H9 (cell line): ENCODE measurements at places on chromosomes 5 and 9. TPM values are rescaled to one million over a fixed set of nuclear protein-coding genes. Genes with fewer than 3 reads are reported as not detected.

DNA sequence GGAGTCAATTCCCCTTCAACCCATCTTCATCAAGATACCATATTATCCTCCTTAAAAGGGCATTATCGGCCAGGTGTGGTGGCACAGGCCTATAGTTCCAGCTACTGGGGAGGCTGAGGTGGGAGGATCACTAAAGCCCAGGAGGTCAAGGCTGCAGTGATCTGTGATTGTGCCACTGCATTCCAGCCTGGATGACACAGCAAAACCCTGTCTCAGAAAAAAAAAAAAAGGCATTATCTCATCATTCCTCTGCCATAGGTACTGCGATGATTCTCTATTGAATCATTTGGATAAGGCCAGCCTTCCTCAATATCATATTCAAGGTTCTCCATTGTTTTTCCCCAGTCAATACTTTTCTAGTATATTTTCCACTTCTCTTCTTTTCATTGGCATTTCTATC is 39.2 kb upstream of the RAB3C start:
- DNase-seq = no peak

GRCh38 chr9:11142965-11143738 is 530.4 kb upstream of the PTPRD start:
- DNase-seq = no peak

GRCh38 chr5:118095115-118095514 is 893.2 kb downstream of the DTWD2 start:
- no peak for DNase-seq

- DNase-seq = no peak
Measured at GRCh38 chr9:28270156-28270555, 696.9 kb upstream of the C9orf72 start.

- no peak for DNase-seq
Measured at GRCh38 chr9:68883224-68883623, 130.7 kb downstream of the PRKACG start.

DNA sequence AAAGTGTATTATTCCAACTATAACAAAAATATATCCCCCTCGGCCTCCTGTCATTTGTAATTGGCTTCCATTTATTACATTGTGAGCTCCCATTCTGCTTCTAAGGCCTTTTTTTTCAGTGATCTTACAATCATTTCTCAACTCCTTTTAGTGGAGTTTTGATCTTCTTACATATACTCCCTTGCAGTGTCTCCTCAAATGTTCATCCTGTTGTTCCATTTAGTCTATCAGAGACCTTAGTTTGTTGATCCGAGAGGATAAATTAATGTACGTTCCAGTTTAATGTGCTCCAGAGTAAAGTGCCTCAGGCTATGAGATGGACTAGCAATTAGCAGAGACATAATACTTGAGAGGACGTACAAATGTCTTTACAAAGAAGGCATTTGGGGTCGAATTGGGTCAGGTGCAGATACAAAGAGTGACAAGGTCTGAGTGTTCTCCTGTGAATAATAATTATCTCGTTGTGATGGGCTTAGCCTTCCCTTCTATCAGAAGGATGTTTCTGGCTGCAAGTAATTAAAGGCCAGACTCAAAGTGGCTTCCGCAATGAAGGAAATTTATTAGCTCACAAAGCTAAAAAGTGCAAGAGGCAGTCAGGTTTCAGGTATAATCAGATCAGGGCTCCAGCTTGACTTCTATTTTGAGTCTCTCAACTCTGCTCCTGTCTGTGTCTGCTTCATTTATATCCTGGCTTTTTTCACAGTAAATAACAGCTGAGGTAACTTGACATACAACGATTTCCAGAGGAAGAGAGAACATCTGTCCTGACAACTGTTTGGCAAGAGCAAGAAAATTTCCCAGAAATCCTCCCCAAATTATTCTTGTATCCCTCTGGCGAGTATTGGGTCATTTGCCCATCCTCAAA is 30.1 kb downstream of the ARRDC3 start:
- DNase-seq = no peak

GRCh38 chr9:104586496-104587180 is 12.6 kb downstream of the OR13C5 start:
- DNase-seq = no peak

GRCh38 chr5:113375480-113376060 is 59.2 kb downstream of the TSSK1B start:
- DNase-seq = no peak

- no peak for DNase-seq
Measured at GRCh38 chr5:161105525-161105924, 253.5 kb upstream of the ATP10B start.

DNA sequence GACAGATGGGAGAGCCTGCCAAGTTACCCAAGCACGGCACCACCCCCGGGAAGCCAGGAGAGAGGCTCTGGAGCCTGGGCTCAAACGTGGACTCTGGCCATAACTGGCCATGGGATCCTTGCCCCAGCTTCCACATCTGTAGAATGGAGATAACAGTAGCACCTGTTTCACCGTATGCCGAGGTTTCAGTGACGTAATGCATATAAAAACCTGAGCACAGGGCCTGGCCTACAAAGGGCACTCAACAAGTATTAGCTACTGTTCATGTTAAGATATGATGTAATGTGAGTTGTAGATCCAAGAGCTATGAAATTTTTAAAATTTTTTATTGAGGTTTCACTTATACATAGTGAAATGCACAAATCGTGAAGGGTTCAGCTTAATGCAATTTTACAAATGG is 82.2 kb upstream of the BARHL1 start:
- no peak for DNase-seq

DNA sequence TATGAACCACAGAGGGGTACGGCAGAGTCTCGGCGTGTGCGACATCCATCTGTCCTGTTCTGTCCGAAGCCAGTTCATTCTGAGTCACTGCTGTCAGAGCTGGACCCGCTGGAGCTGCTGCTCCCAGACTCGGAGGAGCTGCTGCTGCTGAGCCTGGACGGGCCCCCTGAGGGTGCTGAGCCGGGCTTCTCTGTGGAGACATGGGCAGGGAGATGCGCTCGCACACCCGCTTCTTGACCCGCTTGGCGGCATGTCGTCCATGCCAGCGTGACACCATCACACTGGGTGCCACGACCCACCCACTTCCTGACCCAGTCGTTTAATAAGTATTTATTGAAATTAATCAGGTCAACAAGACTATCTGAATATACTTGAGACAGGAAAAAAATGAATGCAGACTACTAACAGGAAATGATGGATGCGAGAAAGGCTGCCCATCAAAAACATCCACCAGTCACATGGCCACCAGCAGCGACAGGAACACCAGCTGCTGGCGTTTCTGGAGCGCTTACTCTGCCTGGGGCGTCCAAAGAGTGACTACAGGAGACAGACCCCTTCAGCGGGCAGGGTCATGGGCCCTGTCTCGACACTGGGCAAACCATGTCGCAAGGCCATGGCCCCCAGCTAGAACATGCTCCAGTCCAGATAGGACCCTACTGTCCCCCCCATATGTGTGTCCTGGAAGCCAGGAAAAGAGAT is 8.4 kb downstream of the BRD3OS start:
- DNase-seq = no peak

DNA sequence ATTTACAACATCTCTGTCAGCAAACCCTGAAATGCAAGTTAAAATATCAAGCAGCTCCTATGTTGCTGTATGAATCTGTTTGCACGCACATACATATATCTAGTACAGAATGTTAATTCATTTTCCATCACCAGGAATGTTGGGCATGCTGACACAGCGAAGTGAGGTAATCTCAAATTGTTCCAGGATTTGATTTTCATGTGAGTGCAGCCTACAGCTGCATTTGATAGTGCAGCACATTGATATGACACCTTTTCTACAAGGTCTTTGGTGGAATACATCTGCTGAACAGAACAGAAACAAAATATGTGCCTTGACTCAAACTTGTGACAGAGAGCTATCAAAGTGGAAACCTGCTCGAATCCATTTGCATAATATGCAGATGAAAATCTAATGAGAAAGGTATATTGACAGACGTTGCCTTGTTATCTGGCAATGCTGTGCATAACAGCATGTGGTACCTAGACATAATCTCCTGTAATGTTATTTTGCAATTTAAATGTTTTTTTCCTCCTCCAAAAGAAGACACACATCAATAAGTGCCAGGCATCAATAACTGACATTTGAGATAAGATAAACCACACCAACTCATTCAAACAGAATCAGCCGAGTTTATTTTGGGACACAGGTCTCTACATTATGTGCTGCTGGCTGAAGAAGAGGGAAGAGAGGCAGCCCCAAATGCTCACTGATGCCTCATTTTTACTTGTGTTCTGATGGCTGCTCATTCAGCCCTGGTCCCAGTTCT is 512.2 kb downstream of the ZNF608 start:
- no peak for DNase-seq

GRCh38 chr9:77927265-77927664 is 104.3 kb downstream of the GNAQ start:
- no peak for DNase-seq

- DNase-seq = no peak
Measured at GRCh38 chr5:121525706-121526105, 326.0 kb upstream of the FTMT start.

GRCh38 chr5:151800532-151800931 is 28.8 kb downstream of the G3BP1 start:
- DNase-seq = no peak

DNA sequence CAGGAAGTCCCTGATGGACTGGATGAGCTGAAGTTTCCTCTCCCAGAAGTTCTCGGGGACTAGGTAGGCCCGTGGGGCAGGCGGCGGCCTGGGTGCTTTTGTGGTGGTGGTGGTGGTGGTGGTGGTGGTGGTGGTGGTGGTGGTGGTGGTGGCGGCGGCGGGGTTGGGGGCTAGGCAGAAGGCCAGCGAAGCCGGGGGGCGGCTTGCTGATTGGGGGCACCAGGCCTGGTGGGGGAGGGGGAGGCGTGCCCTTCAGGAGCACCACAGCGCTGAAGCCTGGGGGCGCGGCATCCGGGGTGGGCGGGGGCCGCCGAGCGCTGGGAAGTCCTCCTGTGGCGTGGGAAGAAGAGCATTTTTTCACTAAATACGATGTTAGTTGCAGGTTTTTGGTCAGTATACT is 26.9 kb downstream of the SPATA31C1 start:
- no peak for DNase-seq

DNA sequence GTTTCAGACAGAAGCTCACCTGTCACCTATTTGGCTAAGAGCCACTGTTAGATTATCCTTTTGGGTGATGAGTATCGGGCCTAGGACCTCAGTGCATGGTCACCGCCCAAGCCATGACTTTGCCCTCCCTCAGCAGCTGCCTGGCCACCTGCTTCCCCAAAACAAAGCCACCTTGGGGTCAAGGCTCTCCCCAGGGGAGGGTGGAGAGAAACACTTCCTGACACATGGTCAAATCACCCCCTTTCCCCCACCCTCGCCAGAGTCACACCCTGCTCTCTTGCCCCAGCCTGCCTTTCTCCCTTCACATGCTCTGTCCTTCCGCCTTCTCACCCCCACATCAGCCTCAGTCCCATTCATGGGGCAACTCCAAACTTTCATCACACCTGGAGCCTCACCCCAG is 1.7 kb upstream of the HBEGF start:
- DNase-seq = no peak

DNA sequence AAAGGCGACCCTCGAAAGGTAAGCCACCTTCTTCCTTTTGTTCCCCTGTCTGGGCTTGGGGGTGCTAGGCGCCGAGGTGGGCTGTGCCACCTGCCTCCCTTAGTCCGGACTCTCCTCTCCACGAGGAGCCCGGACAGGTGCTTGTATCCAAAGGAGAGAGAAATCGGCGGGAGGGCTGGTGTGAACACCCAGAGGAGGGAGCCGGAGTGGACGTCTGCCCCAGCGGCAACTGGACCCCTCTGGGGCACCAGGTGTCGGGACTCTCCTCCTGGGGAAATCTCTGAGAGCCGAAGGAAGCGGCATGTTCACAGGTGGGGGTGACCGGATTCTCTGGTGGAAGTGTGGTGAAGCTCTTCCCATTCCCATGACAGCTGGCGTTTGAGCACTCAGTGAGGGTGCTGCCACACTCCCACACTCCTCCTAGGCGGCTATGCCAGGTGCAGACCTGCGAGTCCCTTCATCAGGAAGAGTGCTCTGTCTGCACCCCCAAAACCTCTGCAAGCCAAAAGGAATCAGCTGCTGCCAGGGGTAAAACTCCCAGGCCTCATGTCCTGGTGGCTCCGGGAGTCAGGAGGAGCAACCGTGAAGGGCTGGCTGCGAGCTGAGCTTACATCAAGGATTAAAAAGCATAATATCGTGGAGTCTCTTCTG is 921 bp downstream of the KCNIP1 start:
- no peak for DNase-seq

GRCh38 chr9:84829471-84829870 is 159.9 kb downstream of the NTRK2 start:
- no peak for DNase-seq

GRCh38 chr9:90775657-90776056 is 26.0 kb upstream of the SYK start:
- no peak for DNase-seq

GRCh38 chr5:127849891-127850290 is 146.7 kb downstream of the CCDC192 start:
- DNase-seq = no peak

- no peak for DNase-seq
Measured at GRCh38 chr9:114426046-114426948, 38.5 kb upstream of the AKNA start.

- DNase-seq = no peak
Measured at GRCh38 chr5:44821164-44821563, 12.4 kb downstream of the MRPS30 start.

GRCh38 chr5:9655641-9656040 is 25.5 kb upstream of the TAS2R1 start:
- DNase-seq = no peak

DNA sequence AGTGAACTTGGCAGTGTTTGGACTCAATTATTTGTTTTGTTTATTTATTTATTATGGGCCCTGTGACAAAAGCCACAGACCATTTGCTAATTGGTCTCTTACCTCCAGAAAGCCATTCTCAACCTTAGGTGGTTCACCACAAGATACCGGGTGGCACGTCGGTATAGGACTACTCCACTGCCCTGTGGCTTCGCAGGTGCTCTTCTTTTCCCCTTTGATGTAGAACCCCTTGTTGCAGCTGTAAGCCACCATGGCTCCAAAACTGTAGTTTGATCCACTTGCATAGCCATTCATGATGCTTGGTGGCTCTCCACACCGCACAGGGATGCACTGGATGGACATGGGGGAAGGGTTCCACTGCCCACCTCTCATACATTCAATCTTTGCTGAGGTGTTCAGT is 73.3 kb upstream of the TXNDC8 start:
- no peak for DNase-seq

DNA sequence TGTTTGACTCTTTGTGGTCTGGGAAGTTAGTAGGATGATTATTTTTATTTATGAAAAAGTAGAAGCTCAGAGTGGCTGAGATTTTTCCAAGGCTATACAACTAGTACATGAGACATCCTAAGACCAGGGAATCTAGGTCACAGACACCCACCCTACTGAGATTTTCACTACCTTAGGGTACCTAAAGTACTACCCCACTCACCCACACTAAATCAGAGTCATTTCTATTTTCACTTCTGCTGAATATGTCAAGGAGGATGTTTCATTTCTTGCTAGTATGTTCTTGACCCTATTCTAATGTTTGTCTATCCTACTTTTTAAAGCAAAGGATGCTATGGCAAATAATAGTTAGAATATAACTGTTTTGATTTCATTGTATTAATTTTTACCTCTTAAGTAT is 206.0 kb downstream of the ATP10B start:
- DNase-seq = no peak

IL6ST gene
- 10.3 and 11.1 TPM in 2 replicates for total RNA-seq

DNAH5 gene
- total RNA-seq = 0.50 and 0.55 TPM in 2 replicates

PCDHGA3 gene
- total RNA-seq = 0.88 and 0.94 TPM in 2 replicates

TXN gene
- 280 and 282 TPM in 2 replicates for total RNA-seq

CYLC2 gene
- total RNA-seq = not detected in 2 replicates

AGXT2 gene
- total RNA-seq = not detected in 2 replicates

BAG1 gene
- 58.8 and 66.4 TPM in 2 replicates for total RNA-seq

FOXD4L6 gene
- total RNA-seq = 0.13 TPM in 1 of 2 replicates, not detected in the other

TAF7 gene
- 90.3 TPM in 2 replicates for total RNA-seq

STK32A gene
- total RNA-seq = 0.99 and 1.3 TPM in 2 replicates

PCDHAC2 gene
- total RNA-seq = 4.8 and 5.4 TPM in 2 replicates

IFNA2 gene
- not detected in 2 replicates for total RNA-seq

STPG3 gene
- not detected in 2 replicates for total RNA-seq
